Kidney capillary endothelial cell (primary cell): ENCODE measurements at places on chromosomes 2 and 18.

DNA sequence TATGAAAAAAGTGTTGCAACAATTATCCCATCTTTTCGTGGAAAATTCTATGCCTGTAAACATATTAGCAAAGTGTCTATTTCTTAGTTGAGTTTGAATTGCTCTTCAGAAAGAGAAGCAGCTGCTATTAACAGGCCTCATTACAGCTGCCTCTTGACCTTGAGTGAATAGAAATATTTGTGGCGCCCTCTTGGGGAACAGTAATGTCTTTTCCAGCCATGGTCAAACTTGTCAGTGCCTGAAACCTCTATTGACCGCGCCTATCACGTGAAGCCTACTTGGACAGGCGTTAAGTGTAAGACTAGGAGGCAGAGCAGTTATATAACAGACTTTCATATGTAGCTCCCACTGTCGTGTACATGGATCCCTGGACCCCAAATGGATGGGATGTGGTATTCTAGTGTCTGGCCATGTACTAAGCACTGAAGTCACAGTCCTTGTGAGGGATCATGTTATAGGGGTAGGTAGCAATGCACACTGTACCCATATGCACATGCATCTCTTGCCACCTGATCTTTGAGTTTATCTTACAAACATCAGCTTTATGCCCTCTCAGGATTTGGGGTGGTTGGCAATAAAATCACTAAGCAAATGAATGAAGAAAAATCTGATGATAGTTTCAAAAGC lies 245.0 kb downstream of the PTGR3 start:
- DNase-seq = peak; percentile 36

GRCh38 chr2:11750917-11751316 lies 4.5 kb downstream of the LPIN1 start:
- DNase-seq = no peak

DNA sequence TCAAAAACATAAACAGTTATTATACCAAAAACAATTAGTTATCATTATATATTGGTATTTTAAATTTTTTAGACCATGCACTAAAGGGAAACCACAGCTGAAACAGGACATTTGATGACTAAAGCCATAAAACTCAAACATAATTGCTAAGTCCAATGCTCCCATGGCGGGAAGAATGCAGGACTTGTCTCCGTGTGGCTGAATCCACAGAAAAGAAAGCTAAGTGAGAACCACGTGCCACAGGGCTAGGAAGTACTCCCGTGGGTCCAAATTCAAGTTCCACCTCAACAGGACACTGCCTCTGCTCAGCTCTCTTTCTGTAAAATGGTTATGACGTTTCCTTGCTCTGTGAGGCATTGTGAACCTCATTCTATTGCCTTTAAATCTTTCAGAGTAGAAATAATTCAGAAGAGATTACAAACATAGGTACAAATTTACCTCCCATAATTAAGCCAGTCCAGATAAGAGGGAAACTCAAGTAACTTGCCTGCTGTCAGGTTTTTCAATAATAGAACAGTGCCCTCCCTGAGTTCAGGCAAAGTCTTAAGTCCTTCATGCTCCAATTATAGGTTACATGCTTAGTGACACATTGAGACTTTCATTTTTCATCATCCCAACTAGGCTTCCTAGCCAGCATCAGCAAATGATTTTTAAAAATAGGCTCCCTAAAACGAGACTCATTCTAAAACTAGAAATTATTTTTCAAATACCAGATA lies 36.7 kb downstream of the FTCDNL1 start:
- no peak for DNase-seq

- no peak for DNase-seq
Observed at GRCh38 chr2:68721482-68722101, 13.0 kb upstream of the ARHGAP25 start.

DNA sequence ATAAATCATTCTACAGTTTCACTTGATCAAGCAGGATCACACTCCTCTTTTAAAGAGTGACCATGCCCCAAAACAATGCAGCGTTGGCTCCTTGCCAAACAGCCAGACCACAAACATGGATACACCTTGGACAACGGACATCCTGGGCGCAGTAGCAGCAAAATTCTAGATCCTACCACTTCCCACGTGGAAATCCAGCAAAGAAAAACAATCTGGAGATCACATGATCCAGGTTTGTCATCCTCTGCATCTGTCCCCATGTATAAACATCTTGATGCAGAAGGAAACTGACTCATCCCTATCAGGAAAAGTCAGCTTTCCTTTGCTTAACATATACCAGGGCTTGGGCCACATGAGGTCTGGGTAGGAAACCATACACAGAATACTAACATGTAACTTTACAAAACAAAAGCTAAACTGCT lies 53.1 kb downstream of the ZNF521 start:
- peak; percentile 99 for DNase-seq

DNA sequence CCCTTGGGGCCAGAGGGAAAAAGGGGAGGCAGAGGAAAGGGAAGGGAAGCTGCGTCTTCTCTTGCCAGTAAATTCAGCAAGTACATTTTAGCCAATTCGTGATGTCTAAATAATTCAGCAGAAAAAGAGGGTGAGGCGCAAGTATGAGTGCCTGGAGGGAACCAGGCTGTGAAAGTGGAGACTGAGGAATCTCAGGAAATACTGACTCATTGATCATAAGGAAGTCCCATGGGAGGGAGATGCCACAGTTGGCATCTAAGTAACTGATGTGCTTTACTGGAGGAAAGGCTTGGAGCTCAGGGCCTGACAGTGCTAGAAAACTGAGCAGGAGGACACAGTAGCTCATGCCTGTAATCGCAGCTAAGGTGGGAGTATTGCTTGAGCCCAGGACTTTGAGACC lies 31.1 kb downstream of the KIF5C start:
- peak; percentile 15 for DNase-seq

- no peak for DNase-seq
Observed at GRCh38 chr2:231360881-231361371, 34.6 kb upstream of the B3GNT7 start.

DNA sequence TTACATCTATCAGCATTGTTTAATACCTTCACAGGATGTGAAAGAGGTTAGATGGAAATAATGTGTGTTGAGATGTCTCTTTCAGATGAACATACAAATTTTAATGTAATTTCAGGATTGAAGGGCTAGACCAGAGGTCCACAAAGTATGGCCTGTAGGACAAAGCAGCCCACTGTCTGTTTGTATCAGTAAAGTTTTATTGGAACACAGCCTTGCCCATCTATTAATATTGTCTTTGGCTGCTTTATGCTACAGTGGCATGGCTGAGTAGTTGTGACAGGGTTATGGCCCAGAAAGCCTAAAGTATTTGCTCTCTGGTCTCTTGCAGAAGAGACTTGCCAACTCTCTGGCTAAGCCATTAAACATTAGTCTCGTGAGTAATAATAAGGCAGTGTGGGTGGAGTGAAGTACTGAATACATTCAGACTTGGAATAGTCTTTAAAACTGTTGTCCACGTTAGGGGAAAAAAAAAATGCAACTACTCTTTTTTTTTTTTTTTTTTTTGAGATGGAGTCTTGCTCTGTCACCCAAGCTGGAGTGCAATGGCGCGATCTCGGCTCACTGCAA lies 74.5 kb upstream of the NOSTRIN start:
- no peak for DNase-seq

DNA sequence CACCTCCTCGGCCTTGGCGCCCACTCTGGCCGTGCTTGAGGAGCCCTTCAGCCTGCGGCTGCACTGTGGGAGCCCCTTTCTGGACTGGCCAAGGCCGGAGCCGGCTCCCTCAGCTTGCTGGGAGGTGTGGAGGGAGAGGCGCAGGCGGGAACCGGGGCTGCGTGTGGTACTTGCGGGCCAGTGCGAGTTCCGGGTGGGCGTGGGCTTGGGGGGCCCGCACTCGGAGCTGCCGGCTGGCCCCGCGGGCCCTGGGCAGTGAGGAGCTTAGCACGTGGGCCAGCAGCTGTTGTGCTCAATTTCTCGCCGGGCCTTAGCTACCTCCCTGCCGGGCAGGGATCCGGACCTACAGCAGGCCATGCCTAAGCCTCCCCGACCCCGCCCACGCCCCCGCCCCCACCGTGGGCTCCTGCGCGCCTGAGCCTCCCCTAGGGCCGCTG lies 25.3 kb upstream of the TNP1 start:
- no peak for DNase-seq

DNA sequence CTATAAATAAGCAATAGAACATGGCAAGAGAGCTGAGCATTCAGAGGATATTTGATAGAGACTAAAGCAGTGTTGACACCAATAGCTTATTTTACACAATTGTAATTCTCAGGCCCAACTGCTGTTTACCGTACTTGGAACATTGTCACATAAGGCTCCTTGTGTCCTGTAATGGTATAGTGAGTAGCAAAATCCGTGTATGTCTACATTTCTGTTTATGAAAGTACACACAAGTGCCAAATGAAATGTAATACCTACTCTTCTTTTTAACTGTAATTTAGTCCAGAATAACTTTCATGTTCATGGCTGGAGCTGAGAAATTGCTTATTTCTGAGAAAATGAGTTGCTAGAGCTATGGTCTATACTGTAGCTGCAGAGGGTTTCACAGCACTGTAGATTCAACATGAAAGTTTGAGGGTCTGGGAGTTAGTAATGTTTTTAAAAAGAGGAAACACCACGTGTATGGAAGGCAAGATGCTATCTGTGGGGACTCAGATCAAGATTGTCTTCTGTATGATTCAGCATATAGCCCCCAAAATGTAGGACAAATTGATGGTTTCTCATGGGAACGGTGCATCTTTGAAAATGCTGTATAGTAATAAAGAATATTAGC lies 110.2 kb upstream of the NOSTRIN start:
- DNase-seq = no peak

DNA sequence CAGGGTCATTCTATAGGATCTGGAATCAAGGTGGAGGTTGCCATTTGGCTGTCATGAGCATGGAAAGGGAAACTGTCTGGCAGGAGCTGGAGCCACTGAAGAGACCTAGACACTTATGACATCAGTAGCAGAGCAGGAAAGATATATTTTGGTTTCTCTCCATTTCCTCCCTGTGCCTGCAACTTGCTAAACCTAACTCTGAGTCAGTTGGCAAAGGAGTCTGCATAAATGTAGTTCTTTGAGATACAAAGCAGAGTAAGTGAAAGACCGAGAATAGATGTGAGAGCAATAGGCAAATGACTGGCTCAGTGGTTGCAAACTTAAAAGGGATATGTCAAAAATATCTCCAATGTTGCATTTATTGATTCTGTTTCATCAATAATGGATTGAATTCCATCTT lies 757.7 kb downstream of the KCNJ3 start:
- DNase-seq = no peak

DNA sequence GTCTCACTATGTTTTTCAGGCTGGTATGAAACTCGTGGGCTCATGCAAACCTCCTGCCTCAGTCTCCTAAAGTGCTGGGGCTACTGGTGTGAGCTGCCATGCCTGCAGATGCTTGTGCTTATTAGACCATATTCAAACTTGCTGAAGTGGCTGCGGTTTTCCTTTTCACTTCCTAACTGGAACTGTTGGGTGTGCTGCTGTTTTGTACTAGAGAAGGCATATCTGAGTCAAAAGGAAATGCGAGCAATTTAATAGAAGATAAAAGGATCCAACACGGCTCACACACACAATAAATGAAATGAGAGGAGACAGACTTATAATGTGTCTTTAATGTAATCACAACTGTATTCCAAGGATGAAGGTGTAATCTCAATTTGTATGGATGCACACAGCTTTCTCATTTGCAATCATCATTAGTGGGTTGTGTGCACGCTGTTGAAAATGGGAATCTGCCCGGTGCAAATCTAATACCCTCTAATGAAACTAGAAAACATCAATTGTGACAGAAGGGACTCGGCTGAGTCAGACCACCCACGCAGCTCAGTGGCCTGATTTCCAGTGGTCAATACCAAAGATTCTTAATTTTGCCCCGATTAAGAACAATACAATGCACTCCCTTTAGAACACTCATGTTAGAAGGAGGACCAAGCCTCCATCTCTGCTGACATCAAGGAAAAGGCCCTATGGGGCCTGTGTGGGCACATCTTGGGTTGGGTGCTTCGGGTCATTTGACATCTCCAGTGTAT lies 532.7 kb downstream of the TDRD15 start:
- no peak for DNase-seq

- peak; percentile 46 for DNase-seq
Observed at GRCh38 chr2:217166241-217166850, 306.5 kb upstream of the TNP1 start.

DNA sequence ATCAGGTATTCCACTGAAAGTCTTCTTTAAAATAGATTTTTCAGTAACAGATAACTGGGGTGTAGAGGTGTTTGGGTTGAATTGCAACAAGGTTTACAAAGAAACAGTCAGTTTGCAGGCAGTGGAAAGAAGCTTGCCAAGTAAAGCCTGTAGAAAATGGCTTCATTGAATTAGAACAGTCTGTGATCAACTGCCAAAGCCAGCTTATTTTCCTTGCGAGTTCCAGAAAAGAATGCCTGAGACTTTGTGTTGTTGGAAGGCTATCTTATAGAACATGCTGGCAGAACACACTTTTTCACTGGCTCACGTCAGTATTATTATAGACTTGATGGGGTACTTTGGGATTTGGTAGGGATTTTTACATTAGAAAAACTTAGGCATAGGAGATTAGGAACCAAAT lies 601.0 kb downstream of the XIRP2 start:
- no peak for DNase-seq

DNA sequence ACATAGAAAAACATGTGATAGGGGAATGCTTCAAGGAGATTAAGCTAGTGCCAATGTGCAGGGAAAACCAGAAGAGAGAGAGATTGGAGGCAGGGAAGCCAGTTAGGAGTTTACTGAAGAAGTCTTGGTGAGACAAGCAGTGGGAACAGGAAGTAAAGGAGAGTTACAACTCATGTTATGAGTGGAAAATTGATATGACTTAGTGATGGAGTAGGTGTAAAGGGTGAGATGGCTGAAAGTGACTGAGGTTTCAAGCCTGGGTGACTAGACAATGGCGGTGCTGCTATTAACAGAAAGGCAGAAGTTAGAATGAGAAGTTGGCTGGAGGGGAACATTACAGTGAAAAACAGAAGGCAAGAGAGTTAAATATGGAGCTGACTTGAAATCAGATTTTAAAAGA lies 16.5 kb downstream of the DOK1 start:
- DNase-seq = no peak

- DNase-seq = no peak
Observed at GRCh38 chr2:191150230-191150599, 579 bp downstream of the STAT4 start.

- no peak for DNase-seq
Observed at GRCh38 chr2:12007282-12007681, 260.9 kb downstream of the LPIN1 start.

GRCh38 chr2:71417300-71418202 lies 35.8 kb upstream of the DYSF start:
- DNase-seq = peak; percentile 23

GRCh38 chr18:35926884-35927283 lies 45.6 kb upstream of the RMP24 start:
- DNase-seq = no peak

GRCh38 chr2:120653871-120654270 lies 81.8 kb upstream of the GLI2 start:
- no peak for DNase-seq

GRCh38 chr2:102619414-102620319 lies at the start of gene SLC9A2:
SLC9A2 (plus strand) TSS chr2:102619553; CDS start chr2:102619849, 296 bp downstream.
- no peak for DNase-seq

- DNase-seq = peak; percentile 76
Observed at GRCh38 chr2:64876137-64876647, 113.0 kb upstream of the SLC1A4 start.
